Trophoblast cell (in vitro differentiated cells and primary cell): ENCODE measurements at places on chromosomes 13 and 19.

DNA sequence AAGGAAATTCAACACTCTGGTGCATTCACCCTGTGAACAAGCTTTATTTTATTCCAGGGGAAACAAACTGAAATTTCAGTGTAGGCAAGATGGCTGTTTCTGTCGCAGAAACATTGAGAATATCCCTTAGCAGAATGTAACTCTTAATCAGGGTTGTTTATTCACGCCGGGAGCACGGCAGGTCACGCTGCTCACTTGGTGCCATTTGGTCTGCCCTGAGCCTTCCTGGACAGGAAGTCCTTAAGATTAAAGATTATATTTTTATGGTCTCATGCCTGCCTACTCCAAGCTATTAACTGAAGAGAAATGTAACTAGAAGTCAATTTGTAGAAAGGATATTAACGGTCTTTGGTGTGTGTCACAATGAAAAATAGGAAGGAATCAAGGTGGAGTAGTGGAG is 185.3 kb upstream of the ARGLU1 start:
- no peak for DNase-seq

GRCh38 chr13:112733112-112733511 is 43.3 kb downstream of the ATP11A start:
- DNase-seq, result no peak

- peak; percentile 74 for DNase-seq
Observed at GRCh38 chr19:8552810-8553209, 24.4 kb downstream of the MYO1F start.

DNA sequence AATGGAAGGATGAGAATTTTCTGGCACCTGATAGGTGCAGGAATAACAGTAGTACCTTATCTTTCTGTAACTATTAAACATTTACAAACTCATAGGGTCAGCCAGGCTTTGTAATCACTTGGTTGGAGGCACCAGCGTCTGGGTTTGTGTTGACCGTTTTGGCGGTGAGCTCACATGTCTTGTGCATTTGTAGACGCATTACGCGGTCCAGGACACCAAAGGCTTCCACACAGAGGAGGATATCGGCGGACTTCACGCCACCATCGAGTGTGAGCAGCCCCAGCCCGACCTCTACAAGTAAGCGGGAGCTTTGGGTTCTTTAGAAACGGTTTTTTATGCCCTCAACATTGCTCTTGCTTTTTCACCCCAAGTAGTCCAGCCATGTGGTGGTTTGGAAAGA is 129.3 kb downstream of the ATP11A start:
- no peak for DNase-seq

DNA sequence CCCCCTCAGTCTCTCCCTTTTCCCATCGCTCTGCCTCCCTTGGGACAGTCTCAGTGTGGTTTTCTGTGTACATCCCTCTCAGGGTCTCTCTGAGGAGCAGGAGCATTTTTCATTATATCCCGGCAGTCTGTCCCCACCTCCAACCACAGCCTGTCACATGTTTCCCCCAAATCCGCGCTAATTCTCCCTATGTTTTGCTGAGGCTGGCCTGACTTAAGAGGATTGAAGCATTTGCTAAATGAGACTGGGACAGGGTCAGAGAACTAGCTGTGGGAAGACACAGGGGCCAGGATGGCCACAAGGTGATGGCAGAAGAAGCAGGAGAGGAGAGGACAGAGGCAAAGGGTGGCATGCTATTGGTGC is 5.5 kb downstream of the TPRX1 start:
- DNase-seq, result no peak

GRCh38 chr19:56832352-56832928 is 8.1 kb downstream of the PEG3 start:
- no peak for DNase-seq

DNA sequence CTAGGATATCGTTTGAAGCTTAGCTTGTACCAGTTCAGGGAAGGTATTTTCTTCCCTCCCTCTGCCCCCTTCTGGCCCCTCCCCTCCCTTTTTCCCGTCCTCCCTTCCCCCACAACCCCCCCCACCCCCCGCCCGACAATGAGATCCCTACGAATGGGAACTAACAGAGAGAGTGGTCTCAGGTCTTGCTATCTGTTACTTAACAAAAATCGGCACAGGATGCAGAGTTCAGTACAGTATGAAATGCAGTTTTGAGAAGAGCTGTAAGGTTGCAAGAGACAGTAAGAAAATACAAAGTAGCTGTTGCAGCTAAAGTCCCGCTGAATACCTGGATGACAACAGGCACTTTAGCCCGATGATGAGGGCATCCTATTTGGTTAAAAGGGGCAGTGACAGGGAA is 3.1 kb upstream of the DACH1 start:
- no peak for DNase-seq

DNA sequence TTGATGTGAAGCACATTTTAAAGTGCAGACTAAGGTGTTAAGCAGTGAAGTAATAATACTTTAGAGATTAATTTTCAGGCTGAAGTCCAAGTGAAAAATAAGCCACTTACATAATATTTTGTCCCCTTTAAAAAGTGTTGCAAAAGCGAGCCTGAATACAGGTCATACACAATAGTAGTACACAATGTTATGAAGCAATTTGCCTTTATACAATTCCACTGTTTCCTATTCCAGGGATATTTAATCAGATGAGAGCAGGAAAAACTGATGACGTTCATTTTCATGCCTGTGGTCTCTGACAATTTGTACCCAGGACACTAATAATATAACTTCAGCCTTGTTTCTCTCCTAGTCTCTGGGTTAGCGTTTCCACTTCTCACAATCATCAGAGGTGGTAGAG is 916.7 kb downstream of the PCDH9 start:
- no peak for DNase-seq

- no peak for DNase-seq
Observed at GRCh38 chr19:1302533-1303239, 17.0 kb downstream of the EFNA2 start.

DNA sequence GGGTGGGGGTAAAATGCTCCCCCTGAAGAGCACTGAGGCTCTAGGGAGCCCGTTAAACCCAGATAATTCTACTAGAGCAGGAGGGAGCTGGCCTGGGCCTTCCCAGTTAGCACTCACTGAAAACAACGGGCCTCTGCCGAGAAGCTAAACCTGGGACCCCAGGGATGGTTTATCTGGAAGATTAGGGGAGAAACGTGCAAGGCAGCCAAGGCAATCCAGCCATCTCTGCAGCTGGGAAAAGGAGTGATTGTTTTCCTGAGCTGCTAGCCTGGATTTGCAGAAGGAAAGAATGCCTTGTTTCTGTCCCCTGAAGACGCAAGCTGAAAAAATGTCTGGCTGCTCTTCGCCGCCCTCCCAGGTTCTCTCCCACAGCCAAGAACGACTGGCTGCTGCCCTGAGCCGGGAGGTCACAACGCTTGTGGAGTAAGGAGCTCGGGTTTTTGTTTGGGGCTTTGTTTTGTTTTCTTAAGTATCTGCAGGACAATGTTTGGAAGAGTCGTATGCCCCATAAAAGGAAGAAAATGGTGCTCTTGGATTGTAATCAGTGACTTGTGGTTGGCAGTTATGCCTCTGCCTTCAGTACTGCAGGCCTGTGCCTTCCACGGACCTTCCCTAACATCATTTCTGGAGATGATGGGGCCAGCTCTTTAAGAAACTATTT is 31.5 kb downstream of the COL4A2 start:
- peak; percentile 66 for DNase-seq

GRCh38 chr13:20161275-20161950 is 561 bp upstream of the GJA3 start:
- peak; percentile 22 for DNase-seq

- DNase-seq, result no peak
Observed at GRCh38 chr19:50233308-50233910, 30.0 kb downstream of the MYH14 start.

DNA sequence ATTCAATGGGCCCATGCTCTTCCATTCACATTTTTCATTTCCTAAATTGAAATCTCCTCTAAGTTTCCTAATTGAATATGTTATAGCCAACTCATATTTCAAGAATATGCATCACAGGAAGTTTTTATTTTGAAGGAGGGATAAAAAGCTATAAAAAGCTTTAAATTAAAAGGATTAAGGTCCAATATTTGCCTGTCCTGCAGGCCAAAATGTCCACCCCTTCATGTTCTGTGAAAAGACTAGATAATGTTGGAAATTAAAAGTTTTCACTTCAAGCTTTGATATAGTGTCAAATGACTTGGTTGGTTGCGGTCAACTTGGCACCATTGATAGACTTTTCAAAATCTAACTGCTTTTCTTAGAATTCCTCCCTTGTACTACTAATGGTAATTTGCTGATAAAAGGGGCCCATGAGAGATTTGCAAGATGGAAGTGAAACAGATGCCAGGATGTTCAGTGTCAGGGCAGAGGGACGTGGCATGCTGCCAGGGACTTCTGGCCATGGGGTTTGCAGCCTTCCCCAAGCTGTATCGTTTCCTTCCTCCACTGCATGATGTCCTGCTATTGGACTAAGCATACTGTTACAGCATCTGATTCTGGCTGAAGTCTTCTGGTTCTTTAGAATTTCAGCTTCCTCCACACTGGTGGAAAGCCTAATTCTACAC is 547.3 kb upstream of the MIR17HG start:
- peak; percentile 1 for DNase-seq

DNA sequence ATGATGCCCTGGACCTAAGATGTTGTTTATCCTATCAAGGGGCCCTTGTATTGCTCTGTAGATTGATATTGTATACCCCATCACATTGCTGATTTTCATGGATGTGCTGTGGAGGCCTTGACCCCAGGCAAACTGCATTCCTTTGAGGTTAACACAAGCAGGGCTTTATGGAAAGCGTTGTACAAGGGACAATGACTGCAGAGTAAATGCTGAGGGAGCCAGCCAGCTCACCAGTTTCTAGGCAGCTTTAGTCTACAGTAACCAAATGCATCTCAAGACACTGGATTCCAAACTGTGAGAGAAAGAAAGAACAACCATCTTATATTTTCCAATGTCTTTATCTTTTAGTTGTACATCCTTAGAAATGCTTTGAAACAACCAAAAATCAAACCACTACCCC is 34.1 kb upstream of the EDNRB start:
- DNase-seq, result peak; percentile 52

DNA sequence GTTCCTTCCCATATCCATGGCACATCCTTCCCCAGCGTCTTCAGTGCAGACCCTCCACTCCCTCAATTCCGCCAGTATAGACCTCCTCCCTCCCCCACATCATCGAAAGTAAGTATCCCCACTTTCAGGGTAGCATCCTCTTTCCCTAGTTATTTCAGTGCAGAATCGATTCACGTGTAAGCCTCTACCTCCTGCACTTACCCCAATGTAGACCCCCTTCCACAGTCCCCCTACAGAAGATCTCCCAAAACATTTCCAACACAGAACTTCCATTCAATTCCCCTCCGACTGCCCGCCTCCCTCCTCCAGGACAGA is 664 bp downstream of the IRF3 start:
- no peak for DNase-seq

- no peak for DNase-seq
Observed at GRCh38 chr13:74132776-74133656, 1.2 kb downstream of the KLF12 start.

DNA sequence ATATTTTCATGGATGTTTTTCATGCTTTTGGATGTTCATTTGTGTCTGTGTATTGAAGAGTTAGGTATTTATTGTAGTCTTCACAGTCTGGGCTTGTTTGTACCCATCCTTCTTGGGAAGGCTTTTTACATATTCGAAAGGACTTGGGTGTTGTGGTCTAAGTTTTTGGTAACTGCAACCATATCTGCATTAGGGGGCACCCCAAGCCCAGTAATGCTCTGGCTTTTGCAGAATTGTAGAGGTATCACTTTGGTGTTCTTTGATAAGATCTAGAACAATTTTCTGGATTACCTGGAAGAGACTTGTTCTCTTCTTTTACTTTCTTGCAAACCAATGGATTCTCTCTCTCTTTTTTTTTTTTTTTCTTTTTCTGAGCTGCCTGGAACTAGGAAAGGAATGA is 581.3 kb downstream of the DACH1 start:
- DNase-seq, result no peak

DNA sequence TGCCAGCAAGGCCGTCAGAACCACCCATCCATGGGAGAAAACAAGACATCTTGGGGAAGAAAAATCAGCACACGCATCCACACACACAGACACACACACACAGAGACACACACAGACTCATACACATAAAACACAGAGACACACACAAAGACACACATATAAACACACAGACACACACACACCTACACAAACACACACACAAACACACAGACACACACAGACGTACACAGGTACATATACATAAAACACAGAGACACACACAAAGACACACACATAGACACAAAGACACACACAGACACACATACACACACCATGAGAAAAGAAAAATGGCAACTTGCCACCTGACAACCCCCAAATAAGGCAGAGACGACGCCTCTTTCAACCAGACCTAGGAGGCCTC is 40.6 kb downstream of the ZIC5 start:
- no peak for DNase-seq

- DNase-seq, result peak; percentile 55
Observed at GRCh38 chr19:1122972-1123363, 19.2 kb downstream of the GPX4 start.

- DNase-seq, result no peak
Observed at GRCh38 chr13:95067303-95067702, 233.9 kb downstream of the ABCC4 start.

DNA sequence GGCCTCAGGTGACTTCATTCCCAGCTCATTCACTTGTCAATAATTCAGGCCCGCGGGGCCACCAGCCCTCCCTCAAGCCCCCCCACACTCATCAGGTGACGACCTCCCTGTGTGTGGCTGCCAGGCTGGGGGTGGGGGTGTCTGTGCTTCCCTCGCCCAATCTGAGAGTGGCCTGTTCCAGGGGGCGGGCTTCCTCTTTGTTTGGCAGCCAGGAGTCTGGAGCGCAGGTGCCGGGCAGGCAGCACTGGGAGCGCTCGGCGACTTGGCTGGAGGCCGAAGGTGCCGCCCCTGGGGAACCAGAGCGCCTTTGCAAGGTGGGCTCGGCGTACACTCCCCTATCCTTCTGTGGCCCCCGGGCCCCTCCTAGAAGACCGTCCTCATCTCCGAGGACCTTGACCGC is 5.4 kb upstream of the ZNF98 start:
- DNase-seq, result peak; percentile 51

- DNase-seq, result no peak
Observed at GRCh38 chr13:44271031-44271455, 102.6 kb upstream of the SERP2 start.

GRCh38 chr19:17555929-17556813 is 722 bp downstream of the COLGALT1 start:
- peak; percentile 60 for DNase-seq

DNA sequence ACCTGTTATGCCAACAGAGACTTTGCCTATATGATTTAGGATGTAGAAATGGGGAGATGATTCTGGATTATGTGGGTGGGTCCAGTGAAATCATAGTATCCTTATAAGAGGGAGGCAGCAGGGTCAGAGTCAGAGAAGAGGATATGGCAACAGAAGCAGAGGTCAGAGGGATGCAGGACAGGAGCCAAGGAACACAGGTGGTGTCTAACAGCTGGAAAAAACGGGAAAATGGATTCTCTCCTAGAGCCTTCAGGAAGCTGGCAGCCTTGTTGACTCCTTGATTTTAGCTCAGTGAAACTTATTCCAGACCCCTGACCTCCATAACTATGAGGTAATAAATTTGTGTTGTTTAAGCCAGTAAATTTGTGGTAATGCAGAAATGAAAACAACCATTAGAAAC is 28.8 kb upstream of the OXGR1 start:
- no peak for DNase-seq

GRCh38 chr19:17255150-17255621 is 9.4 kb downstream of the USHBP1 start:
- no peak for DNase-seq

- DNase-seq, result peak; percentile 60
Observed at GRCh38 chr19:41570639-41571112, 5.3 kb upstream of the CEACAM21 start.

GRCh38 chr13:74765955-74766354 is 631.8 kb upstream of the KLF12 start:
- no peak for DNase-seq

- no peak for DNase-seq
Observed at GRCh38 chr19:46491975-46492682, 3.5 kb downstream of the PNMA8B start.
